ENCODE measurements at places on chromosomes 1 and 21. TPM values are rescaled to one million over a fixed set of nuclear protein-coding genes. Genes with fewer than 3 reads are reported as not detected.

The DNAH14 gene
- total RNA-seq: 10.1 TPM

The SYT14 gene
- 3.9 TPM for total RNA-seq

The MYOG gene
- not detected for total RNA-seq

GRCh38 chr1:226734611-226735153 lies 4.4 kb downstream of the ITPKB start:
- DNase-seq: no peak

GRCh38 chr1:206963740-206964139 lies 6.5 kb downstream of the FCAMR start:
- DNase-seq: no peak

- no peak for DNase-seq
These were observed 668 bp downstream of the CBR3 start for GRCh38 chr21:36135391-36136102.

DNA sequence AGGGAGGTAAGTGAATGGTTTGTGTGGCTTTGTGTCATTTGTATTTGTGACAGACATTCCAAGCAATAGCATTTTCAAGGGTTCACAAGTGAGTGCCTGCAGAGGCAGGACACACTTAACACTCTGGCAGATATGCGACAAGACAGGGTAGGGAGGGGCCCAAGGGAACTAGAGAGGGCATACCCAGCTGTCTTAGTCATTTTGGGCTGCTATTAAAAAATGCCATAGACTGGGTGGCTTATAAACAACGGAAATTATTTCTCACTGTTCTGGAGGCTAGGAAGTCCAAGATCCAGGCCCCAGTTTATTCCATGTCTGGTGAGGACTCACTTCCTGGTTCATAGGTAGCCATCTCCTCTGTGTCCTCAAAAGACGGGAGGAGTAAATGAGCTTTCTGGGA lies 137.4 kb downstream of the FGGY start:
- DNase-seq: no peak

GRCh38 chr1:182601416-182601786 lies 2.8 kb downstream of the RGS16 start:
- no peak for DNase-seq
